ENCODE measurements at places on chromosomes 5 and 9. TPM values are rescaled to one million over a fixed set of nuclear protein-coding genes. Genes with fewer than 3 reads are reported as not detected.
A peak's percentile ranks its signal among the peaks of the same experiment; 100 is the strongest.

ZNF658 gene
- total RNA-seq: 4.8 TPM

HSD17B3 gene
- not detected for total RNA-seq

SPAAR gene
- not detected for total RNA-seq

SLCO6A1 gene
- total RNA-seq: not detected

RHOBTB3 gene
- 214 TPM for total RNA-seq

EGFL7 gene
- total RNA-seq: 13.7 TPM

PAEP gene
- not detected for total RNA-seq

SCGB3A2 gene
- not detected for total RNA-seq

INSL4 gene
- not detected for total RNA-seq

DNA sequence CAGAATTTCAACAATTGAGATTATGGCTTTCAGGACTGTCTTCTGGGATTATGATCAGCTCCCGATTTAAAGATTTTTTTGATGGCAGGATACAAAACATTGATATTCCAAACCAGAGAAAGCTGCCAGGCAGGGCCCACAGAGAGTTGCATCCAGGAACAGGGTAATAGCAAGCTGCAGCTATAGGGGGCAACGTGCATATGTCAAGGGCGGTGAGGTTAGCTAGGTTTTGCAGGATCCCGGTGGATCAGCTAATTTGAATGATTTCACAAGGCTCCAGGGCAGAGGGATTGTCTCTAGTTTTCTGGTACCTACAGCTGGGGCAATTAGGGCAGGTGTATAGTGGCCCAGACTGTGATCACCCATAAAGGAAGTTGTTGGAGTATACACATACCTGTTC, 339.4 kb downstream of the CHSY3 start:
- DNase-seq: no peak
- no peaks in the 10 kb centered on the region for H3K27me3 ChIP-seq
- H3K4me3 ChIP-seq: no peak overlapping the region

DNA sequence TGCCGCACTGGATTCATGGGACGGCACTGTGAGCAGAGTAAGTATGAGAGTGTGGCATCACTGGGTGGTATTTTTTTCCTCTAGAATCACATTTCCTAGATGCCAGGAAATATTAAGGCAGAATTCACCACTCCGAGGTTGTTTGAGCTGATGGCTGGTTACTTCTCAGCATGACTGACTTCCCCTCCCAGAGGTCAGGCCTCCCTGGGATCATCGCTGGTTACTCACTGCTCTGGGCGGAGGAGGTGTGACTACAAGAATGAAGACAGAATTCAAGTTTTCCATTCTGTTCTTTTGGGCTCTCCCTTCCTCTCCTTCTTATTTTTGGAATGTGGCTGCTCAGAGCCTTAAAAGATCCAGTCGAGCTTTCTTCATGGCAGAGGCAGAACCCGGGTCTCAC, 76.6 kb upstream of the PRRC1 start:
- peaks cover 17% of the 10 kb centered on the region for H3K27me3 ChIP-seq
- H3K4me1 ChIP-seq: peaks cover 9% of the 10 kb centered on the region
- peak; percentile 78 for DNase-seq
- no peaks in the 10 kb centered on the region for H3K36me3 ChIP-seq

- H3K27me3 ChIP-seq: no peaks in the 10 kb centered on the region
- no peaks in the 10 kb centered on the region for H3K36me3 ChIP-seq
- DNase-seq: no peak
- no peak overlapping the region for H3K4me3 ChIP-seq
- no peak overlapping the region for H3K27ac ChIP-seq
- H3K4me1 ChIP-seq: no peaks in the 10 kb centered on the region
Measured at GRCh38 chr5:58122157-58122556, 337.7 kb downstream of the PLK2 start.

DNA sequence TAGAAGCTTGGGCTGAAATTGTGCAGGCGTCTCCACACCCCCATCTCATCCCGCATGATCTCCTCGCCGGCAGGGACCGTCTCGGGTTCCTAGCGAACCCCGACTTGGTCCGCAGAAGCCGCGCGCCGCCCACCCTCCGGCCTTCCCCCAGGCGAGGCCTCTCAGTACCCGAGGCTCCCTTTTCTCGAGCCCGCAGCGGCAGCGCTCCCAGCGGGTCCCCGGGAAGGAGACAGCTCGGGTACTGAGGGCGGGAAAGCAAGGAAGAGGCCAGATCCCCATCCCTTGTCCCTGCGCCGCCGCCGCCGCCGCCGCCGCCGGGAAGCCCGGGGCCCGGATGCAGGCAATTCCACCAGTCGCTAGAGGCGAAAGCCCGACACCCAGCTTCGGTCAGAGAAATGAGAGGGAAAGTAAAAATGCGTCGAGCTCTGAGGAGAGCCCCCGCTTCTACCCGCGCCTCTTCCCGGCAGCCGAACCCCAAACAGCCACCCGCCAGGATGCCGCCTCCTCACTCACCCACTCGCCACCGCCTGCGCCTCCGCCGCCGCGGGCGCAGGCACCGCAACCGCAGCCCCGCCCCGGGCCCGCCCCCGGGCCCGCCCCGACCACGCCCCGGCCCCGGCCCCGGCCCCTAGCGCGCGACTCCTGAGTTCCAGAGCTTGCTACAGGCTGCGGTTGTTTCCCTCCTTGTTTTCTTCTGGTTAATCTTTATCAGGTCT, at the start of gene C9orf72:
Gene C9orf72 (minus strand): TSS at position 564 of the 716 bp plus-strand sequence. CDS start 6,361 bp downstream, outside the sequence.
- H3K27ac ChIP-seq: peak within 1 kb of the TSS; percentile 85
- H3K27me3 ChIP-seq: no peaks in the 10 kb centered on the region
- peak; percentile 83 for DNase-seq
- no peaks in the 10 kb centered on the region for H3K36me3 ChIP-seq
- peaks cover 7% of the 10 kb centered on the region for H3K4me1 ChIP-seq
- peak within 1 kb of the TSS; percentile 75 for H3K4me3 ChIP-seq

GRCh38 chr9:107927276-107927675, 437.7 kb upstream of the KLF4 start:
- H3K36me3 ChIP-seq: no peaks in the 10 kb centered on the region
- H3K4me3 ChIP-seq: no peak overlapping the region
- no peak for DNase-seq
- no peak overlapping the region for H3K27ac ChIP-seq

GRCh38 chr5:96440185-96440538, 7.1 kb upstream of the PCSK1 start:
- H3K27ac ChIP-seq: no peak overlapping the region
- no peak overlapping the region for H3K4me3 ChIP-seq
- no peaks in the 10 kb centered on the region for H3K4me1 ChIP-seq
- no peaks in the 10 kb centered on the region for H3K36me3 ChIP-seq

GRCh38 chr9:33227008-33227398, 13.0 kb upstream of the SPINK4 start:
- no peaks in the 10 kb centered on the region for H3K36me3 ChIP-seq
- no peak overlapping the region for H3K4me3 ChIP-seq
- H3K27me3 ChIP-seq: no peaks in the 10 kb centered on the region
- peaks cover 5% of the 10 kb centered on the region for H3K4me1 ChIP-seq
- no peak overlapping the region for H3K27ac ChIP-seq

GRCh38 chr5:59276917-59277372, 616.6 kb downstream of the PDE4D start:
- no peak for DNase-seq
- no peaks in the 10 kb centered on the region for H3K36me3 ChIP-seq
- H3K27me3 ChIP-seq: no peaks in the 10 kb centered on the region
- no peak overlapping the region for H3K27ac ChIP-seq
- peaks cover 3% of the 10 kb centered on the region for H3K4me1 ChIP-seq

- peaks cover 12% of the 10 kb centered on the region for H3K27me3 ChIP-seq
- H3K36me3 ChIP-seq: no peaks in the 10 kb centered on the region
Measured at GRCh38 chr5:133471699-133472098, 140.6 kb downstream of the FSTL4 start.

DNA sequence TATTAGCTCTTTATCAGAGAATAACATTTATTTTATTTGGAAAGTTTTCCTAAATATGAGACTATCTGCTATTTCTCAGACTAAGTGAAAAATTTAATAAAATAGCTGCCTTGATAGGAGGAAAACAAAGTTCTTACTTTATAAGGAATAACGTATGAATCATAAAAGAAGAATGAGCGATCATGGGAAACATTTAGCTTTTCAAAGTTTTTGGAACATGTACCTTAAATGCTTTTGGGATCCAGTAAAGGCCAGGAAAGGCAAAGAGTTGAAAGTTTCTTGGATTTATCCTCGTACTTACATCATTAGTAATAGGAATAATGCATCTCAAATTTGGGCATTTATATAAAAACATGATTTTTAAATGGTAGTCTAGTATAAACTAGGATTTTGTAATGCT, 19.4 kb downstream of the OGN start:
- peak overlapping the region; percentile 17 for H3K27ac ChIP-seq
- no peak for DNase-seq
- H3K4me3 ChIP-seq: no peak overlapping the region
- H3K4me1 ChIP-seq: peaks cover 32% of the 10 kb centered on the region

GRCh38 chr5:27473307-27474046, 435.1 kb upstream of the CDH9 start:
- peak overlapping the region; percentile 55 for H3K27ac ChIP-seq
- no peaks in the 10 kb centered on the region for H3K4me1 ChIP-seq
- H3K27me3 ChIP-seq: no peaks in the 10 kb centered on the region
- H3K4me3 ChIP-seq: peak overlapping the region; percentile 65
- DNase-seq: peak; percentile 29
- H3K36me3 ChIP-seq: peaks cover 3% of the 10 kb centered on the region

DNA sequence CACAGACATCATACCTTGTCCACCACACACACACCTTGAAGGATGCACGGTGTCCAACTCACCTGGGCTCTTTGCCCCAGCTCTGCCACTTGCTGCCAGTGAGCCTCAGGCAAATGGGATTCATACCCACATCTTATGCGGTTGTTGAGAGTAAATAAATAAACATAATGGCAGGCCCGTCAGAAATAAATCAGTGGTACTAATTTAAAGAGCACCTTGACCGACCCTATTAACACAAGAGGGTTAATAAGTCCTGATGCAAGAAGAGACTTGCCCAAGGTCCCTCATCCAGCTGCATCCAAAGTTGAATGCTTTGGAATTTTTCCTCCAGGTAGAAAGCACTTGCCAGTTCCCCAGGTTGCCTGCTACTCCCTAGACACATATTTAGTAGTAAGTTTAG, 11.6 kb upstream of the AKNA start:
- DNase-seq: no peak
- H3K27me3 ChIP-seq: no peaks in the 10 kb centered on the region
- H3K4me1 ChIP-seq: peaks cover 10% of the 10 kb centered on the region
- no peak overlapping the region for H3K27ac ChIP-seq
- H3K4me3 ChIP-seq: no peak overlapping the region

- H3K27ac ChIP-seq: peak overlapping the region; percentile 85
- H3K4me3 ChIP-seq: peak overlapping the region; percentile 82
- H3K27me3 ChIP-seq: no peaks in the 10 kb centered on the region
- peak; percentile 53 for DNase-seq
- peaks cover 68% of the 10 kb centered on the region for H3K36me3 ChIP-seq
Measured at GRCh38 chr5:179620703-179621350, 2.6 kb downstream of the HNRNPH1 start.

GRCh38 chr5:155833287-155833686, 493.7 kb upstream of the SGCD start:
- DNase-seq: peak; percentile 29
- no peak overlapping the region for H3K4me3 ChIP-seq
- no peaks in the 10 kb centered on the region for H3K27me3 ChIP-seq
- H3K4me1 ChIP-seq: no peaks in the 10 kb centered on the region

DNA sequence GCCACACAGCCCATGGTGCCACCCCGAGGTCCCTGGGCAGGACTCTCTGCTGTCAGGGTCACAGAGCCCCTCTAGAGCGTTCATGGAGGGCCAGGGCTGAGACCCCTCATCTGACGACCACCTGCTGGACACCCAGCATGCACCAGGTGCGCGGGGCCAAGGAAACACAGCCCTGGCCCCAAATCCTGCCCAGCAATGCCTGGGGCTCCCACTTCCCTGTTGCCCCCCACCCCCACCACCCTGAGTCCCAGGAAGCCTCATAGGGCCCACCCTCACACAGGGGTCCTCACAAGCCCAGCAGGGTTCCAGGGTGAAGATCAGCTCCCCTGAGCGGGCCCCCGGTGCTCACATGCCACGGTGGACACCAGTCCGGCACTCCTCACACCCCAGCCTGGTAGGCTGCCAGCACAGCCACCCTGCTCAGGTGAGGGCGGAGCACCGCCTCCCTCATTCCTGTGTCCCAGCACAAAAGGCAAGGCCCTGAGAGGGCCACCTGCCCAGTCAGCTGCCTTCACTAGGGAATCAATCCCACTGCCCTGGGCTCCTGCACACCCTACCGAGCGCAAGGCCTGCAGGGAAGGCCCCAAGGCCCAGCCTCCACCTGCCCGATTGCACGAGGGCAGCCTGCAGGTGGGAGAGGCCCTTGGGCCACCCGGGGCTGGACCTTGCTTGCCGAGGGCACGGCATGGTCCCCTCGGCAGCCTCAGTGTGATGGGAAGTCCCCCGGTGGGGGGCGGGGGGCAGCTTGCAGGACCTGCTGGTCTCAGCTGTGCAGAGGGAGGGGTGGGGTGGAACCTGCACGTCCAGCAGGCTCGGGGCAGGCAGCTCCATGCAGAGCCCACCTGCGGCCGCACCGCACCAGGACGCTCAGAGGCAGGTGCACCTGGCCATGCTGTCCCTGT, 56.4 kb upstream of the UBAC1 start:
- H3K27ac ChIP-seq: no peak overlapping the region
- no peak for DNase-seq
- no peaks in the 10 kb centered on the region for H3K36me3 ChIP-seq
- no peak overlapping the region for H3K4me3 ChIP-seq
- no peaks in the 10 kb centered on the region for H3K4me1 ChIP-seq
- H3K27me3 ChIP-seq: no peaks in the 10 kb centered on the region

GRCh38 chr9:97866848-97867247, 13.8 kb downstream of the FOXE1 start:
- no peak overlapping the region for H3K4me3 ChIP-seq
- H3K4me1 ChIP-seq: no peaks in the 10 kb centered on the region
- H3K27me3 ChIP-seq: peaks cover 51% of the 10 kb centered on the region
- H3K27ac ChIP-seq: no peak overlapping the region
- DNase-seq: no peak
- no peaks in the 10 kb centered on the region for H3K36me3 ChIP-seq

- H3K27ac ChIP-seq: no peak overlapping the region
- no peaks in the 10 kb centered on the region for H3K27me3 ChIP-seq
- DNase-seq: no peak
- no peaks in the 10 kb centered on the region for H3K4me1 ChIP-seq
- H3K4me3 ChIP-seq: no peak overlapping the region
Measured at GRCh38 chr5:172477466-172477865, 23.1 kb upstream of the SH3PXD2B start.

DNA sequence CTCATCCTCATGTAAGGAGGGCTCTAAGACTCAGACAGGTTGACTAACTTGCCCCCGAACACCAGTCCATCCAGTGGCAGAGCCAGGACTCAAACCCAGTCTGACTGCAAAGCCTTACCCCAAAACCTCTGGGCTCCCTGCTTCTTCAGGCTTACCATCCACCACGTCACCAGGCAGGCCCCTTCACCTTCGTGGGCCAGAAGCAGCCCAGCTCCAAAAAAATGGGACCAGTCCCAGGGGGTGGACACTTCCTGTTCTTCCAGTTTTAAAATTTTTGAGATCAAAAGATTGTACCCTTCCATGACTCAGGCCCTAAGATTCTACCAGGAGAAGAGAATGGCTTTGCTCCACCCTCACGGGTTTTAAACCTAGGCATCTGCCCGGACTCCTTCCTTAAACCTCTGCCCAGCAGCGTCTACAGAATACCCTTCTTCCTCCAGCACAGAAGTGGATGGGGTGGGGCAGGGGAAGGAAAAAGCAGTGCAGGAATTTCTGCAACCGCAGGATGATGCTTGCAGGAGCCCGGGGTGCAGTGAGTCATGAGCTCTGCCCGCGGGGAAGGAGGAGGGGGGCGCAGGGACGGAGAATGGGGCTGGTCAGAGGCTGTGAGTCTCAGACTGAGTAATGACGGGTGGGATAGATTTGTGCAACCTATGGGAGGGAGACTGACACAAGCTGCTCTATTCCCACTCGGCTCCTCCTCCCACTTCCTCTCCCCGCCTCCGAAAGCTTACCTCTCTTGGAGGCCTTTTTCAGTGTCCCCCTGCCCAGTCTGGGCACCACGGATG, 50.4 kb upstream of the STXBP1 start:
- H3K27me3 ChIP-seq: no peaks in the 10 kb centered on the region
- H3K27ac ChIP-seq: peak overlapping the region; percentile 84
- peak; percentile 99 for DNase-seq
- H3K36me3 ChIP-seq: peaks cover 21% of the 10 kb centered on the region
